ENCODE measurements at places on chromosomes 1 and 21.

DNA sequence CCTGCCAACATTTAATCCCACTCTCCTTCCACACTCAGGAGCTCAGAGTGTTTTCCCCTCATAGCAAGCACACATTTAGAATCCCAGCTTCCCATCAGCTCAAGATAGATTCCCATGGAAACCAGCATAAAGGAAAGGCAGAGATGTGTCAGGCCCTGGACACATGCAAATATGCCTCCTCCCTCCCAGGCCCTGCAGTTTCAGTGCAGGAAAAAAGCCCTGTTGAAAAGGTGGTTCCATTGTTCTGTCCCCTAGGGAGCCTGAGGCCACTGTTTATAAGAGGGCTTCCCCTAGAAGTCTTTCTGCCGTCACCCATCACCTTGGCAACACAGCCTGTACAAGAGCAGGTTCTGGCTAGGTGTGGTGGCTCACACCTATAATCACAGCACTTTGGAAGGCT lies 3.6 kb downstream of the CACNA1S start:
- no peak for DNase-seq

DNA sequence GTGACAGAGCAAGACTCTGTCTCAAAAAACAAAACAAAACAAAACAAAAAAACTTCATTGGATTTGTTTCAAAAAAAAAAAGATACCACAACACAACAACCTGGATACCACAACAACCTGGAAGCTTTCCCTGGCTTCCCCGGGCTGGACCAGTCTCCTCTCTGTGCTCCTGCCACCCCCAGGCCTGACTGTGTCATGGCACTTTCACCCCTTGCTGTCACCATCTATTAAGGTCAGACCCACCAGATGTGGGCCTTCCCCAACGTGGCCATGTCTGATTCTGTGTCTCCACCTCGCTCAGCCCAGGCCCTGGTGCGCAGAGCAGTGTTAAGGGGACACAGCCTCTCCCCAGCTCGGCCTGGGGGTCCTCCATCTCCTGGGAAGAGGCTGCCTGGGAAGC lies 28.3 kb upstream of the ACOT11 start:
- DNase-seq, result no peak

DNA sequence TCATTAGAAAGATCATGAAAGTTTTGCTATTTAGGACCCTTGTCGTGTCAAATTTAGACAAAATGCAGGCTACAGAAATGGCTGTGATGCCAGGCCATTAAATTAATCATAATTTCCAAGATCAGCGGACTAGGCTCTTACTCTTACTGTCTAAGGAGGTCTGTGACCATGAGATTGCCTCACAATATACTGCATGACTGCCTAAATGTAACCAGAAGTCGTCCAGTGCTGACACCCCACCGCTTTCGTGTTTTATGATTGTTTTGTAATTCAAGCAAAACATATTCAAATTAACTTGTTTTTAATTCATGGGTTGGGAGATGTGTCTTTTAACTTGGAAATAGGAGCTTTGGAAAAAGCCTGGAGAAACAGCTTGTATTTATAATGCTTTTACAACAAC lies 947.5 kb downstream of the BRINP3 start:
- no peak for DNase-seq

GRCh38 chr1:24535021-24535424 lies 20.9 kb upstream of the NCMAP start:
- DNase-seq, result peak; percentile 70

DNA sequence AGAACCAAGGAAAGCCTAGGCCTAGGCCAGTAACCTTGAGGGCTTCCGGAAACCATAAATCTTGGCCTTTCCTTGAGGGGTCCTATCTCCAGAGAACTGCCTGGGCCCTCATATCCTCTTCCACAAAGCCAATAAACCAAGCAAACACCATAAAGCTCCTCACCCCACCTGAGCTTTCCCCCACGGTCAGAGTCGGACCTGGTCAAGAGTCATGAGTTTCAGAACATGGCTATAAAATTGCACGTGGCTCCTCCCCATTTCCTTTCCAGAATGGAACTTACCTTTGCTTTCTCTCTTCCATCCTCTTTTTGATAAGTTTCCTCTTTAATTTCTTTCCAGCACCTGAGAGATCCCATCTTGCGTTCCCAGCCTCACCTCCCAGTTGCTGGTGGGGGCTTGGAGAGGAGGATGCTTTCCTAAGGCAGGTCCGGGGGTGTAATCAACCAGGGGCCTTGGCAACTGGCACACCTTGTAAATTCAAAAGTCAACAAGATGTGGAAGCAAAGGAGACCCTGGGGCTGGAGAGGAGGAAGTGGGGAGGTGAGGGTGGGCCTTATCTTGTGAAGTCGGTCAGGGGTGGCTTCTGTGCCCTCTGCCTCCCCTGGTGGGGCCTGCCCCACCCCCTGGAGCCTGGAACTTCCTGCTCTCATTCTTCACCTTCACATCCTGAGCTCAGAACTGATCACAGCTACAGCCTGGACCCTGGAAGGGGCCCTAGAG lies 259.9 kb downstream of the FOXD2 start:
- no peak for DNase-seq

DNA sequence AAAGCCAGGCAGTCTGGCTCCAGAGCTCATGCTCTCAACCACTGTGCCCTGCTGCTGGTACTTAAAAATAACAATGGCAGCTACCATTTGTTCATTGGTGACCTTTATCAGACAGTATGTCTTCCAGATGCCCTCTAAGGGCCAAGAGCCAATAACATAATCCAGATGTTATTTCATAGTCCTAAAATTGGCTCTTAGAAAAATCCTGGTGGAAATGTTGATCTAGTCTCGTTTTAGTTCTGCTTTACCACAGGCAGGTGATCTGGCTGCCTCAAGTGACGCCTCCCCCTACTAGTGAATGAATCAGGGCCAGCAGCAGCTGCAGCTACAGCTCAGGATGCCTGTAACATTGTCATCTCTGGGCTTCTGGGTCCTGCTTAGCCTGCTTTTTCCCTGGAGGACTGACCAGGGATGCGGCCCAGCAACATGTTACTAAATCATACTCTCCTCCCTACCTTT lies 12.6 kb upstream of the HMGN2 start:
- DNase-seq, result no peak

- no peak for DNase-seq
Measured at GRCh38 chr1:44401256-44402228, 3.5 kb upstream of the RNF220 start.

- DNase-seq, result no peak
Measured at GRCh38 chr1:78255383-78255782, 209.6 kb downstream of the GIPC2 start.

GRCh38 chr1:55179177-55179835 lies 35.9 kb downstream of the USP24 start:
- DNase-seq, result no peak

GRCh38 chr1:36355811-36356210 lies 29.9 kb downstream of the STK40 start:
- no peak for DNase-seq

- DNase-seq, result no peak
Measured at GRCh38 chr1:92488832-92489231, 2.1 kb upstream of the GFI1 start.

DNA sequence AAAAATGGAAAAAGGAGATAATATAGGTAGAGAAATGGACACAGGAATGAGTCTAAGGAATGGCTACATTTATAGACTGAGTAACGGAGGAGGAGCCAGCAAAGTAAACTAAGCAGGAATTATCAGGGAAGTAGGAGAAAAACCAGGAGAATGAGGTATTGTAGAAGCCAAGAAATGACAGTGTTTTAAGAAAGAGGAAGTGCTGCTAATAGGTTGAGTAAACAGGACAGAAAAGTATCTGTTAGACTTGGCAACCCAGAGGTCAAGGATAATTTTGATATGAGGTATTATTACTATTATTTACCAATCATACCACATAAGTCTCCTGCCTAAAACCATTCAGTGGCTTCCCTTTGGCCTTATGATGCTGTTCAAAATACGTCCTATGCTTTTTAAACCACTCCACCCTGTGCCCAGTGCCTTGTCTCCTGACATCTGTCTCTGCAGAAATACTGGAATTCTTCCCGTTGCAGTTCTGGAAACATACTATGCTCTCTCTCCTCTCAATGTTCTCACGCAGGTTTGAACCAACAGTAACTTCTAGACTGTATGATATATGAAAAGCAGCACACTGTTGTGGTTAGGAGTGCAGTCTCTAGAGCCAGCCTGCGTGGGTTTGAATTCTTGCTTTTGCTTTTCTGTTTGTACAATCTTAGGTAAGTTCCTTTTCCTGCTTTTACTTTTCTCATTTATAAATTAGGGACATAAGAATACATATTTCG lies 24.6 kb upstream of the NEK7 start:
- DNase-seq, result no peak

Data from effector memory CD4-positive, alpha-beta T cell (primary cell).